ENCODE measurements at places on chromosomes 11 and 22.
A peak's percentile ranks its signal among the peaks of the same experiment; 100 is the strongest.

DNA sequence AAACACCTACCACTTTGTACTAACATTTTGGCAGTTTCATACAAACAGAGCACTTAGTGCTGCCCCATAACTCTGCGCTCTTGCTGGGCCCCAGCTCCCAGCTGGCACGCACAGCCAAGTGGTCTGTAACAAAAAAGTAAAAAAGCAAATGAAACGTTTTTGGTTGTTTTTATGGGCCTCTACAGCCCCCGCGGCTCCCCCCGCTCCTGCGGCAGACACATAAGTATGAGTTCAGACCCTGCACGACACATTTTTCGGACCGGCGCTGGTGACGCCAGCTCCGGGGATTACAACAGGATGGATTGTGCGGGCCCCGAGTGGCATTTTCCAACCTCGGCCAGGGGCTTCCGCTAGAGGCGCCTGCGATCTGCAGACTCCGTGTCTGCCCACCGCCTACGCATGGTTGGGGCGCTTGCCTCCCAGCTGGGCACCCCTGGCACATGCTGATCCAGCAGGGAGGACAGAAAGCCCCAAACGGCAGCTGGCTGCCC lies 418.2 kb downstream of the SOX6 start:
- DNase-seq = no peak

GRCh38 chr22:28246397-28246796 lies 327.3 kb upstream of the PITPNB start:
- DNase-seq = no peak

- no peak for DNase-seq
These were observed 83.6 kb downstream of the PIWIL4 start for GRCh38 chr11:94650756-94651155.

DNA sequence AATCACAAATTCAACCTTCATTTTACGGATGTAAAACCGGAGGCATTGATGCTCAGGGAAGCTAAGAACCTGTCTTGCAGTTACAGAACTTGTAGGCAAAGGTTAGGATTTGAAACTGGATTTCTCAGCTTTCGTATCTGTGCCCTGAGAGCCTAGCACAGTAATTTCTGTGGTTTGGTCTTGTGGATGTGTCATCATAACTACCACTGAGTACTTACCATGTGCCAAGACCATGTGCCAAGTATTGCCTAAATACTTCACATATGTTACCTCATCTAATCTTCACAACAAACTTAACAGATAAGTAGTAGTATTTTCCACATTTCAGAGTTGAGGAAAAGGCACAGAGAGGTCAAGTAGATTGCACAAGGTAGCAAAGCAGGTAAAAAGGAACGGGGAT lies 140.7 kb downstream of the NXPE2 start:
- no peak for DNase-seq

DNA sequence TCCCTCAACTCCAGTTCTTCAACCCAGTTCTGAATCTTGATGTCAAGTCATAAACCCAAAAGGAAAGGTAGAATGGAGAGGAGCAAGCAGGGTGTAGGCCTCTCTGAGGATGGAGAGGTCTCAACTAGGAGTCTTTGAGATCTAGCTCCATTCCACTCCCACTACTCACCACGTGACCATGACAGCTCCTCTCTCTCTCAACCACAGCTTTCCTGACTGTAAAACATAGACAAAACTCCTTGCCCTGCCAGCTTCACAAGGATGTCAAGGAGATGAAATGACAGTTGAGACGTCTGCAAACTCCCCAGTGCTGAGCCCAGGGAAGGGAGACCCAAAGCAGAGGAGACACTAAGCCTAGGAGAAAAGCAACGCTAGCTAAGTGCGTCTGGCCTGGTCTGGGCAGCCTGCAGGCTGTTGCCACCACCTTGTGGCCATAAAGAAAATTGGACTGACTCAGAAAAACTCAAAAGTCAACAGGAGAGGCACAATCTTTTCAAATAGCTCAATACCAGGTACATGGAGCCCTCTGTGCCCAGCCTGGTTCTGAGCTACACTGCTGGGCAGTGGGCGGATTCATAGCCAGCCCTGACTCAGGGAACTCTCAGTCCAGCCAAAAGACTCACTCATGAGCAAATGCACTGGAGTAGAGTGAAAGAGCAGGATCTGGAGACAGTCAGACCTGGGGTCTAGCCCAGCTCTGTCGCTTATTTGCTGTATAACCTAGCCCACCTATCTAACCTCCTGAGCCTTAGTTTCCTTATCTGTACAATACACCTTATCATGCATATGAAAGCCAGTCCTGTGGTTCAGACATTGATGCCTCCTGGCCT lies 3.4 kb downstream of the CLPB start:
- peak; percentile 70 for DNase-seq

- no peak for DNase-seq
These were observed 4.2 kb downstream of the IL17REL start for GRCh38 chr22:50008151-50009040.

- DNase-seq = peak; percentile 91
These were observed 54.7 kb downstream of the FBXO7 start for GRCh38 chr22:32528984-32529982.

GRCh38 chr11:106072804-106073203 lies 4.3 kb downstream of the KBTBD3 start:
- DNase-seq = no peak

GRCh38 chr11:108025387-108026080 lies 16.8 kb downstream of the CUL5 start:
- DNase-seq = no peak

GRCh38 chr11:1791912-1792311 lies 28.2 kb upstream of the CTSD start:
- DNase-seq = no peak

DNA sequence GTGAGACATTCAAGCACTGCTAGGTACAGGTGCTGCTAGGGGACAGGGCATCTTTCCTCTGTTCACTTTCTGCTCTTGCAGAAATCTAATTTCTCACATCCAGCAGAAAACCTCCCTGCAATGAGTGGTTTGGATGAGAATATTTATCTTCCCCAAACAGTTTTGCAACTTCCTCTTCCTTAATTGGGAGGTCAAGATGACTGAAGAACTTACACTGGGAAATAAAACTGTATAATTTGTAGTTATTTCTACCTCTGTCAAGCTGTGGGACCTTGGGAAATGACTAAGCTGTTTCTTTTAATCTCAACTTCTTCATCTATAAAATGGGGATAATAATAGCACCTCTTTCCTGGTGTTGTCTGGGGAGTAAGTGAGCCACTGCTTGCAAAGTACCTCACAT lies 69.8 kb downstream of the PRR5L start:
- DNase-seq = peak; percentile 11

GRCh38 chr22:42857845-42858481 lies 890 bp upstream of the ARFGAP3 start:
- DNase-seq = peak; percentile 15

GRCh38 chr11:76166314-76166713 lies 40.0 kb downstream of the WNT11 start:
- no peak for DNase-seq

GRCh38 chr22:27765706-27766291 lies 35.8 kb downstream of the MN1 start:
- DNase-seq = no peak

DNA sequence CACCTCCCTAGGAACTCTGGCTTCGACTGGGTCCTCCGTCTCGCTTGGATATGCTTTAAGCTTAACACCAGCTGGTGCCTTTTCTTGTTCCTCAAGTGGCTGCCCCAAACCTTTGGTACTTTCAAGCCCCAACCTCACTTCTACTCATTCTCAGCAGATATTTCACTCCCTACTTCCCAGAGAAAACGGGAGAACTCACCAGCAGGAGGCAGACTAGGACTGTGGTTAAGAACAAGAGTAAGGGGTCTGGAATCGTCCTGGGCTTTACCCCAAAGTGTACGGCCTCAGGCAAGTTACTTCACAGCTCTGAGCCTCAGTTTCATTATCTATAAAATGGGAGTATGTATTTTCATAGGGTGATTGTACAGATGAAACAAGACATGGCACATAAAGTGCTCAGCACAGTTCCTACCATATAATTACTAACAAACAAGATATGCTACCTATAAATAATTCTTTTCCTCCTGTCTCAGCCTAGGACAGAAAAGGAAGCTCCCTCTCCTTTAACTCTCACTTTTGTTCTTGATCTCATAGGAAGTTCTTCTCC lies 37.8 kb downstream of the PAMR1 start:
- DNase-seq = no peak

DNA sequence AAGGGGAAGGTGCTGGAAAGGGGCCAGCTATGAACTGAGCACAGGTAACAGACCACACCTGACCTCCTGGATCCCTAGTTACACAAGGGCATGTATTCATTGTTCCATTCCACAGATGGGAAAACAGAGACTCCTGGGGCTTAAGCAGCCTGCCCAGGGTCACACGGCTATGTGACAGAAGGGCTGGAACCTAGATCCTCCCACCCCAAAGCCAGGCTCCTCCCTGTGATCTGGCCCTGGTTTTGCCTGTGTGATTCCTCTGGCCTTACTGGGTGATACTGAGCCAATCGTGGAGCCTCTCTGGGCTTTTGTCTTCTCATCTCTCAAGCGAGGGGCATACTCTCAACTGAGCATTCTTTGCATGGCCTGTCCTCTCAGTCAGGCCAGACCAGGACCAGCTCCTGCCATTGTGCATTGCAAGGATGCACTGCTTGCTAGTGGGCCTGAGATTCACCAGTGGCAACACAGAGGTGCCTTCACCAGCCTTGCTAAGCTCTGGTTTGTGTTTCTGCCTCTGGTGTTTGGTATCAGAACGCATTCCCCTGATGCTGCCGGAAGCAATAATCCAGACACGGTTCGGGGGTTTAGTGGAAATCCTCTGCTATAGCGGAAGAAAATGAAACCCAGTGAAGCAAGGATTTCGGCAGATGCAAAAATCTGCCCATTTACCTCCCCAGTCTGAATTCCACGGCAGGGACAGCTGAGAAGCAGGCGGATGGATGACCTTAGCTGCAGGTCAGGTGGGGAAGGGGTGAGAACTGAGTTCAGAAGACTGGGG lies 226.6 kb downstream of the ST3GAL4 start:
- no peak for DNase-seq

- DNase-seq = no peak
These were observed 21.4 kb upstream of the CDON start for GRCh38 chr11:126083829-126084607.

DNA sequence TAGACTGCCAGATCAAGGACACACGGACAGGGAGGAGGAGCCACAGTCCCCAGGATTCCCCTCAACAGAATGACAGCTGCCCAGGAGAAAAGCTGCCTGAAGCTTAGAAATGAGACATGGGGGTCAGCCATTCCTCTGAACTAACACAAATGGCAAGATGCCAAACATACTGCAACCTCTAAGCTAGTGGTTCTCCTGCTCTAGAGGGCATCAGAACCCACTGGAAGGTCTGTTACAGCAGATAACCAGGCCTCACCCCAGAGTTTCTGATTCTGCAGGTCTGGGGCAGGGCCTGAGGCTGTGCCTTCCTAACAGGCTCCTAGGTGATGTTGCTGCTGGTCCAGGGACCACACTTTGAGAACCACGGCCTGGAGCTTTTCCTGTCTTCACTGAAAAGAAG lies 28.6 kb upstream of the BID start:
- peak; percentile 96 for DNase-seq

DNA sequence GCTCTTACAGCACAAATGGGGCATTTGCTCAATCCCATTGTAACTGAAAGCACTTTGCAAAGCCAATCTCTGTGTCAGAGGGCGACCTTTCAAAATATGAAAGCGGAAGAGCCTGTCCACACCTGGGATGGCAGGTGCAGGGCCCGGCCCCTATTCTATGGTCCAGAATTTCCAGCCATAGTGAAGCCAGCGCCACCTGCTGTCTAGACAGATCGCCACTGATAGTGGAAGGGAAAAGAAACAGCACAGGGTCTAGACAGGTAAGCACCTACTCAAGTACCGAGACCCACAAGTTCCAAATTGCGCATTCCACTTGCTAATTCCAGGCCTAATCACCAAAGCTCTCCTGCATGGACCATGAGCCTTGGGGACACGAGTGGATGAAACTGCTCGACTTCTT lies 141.4 kb downstream of the NTM start:
- peak; percentile 19 for DNase-seq

GRCh38 chr22:30435674-30436126 lies 10.1 kb downstream of the MTFP1 start:
- DNase-seq = peak; percentile 50

All from hematopoietic multipotent progenitor cell treated with erythropoietin and hydrocortisone succinate and interleukin-3 and kit ligand, for 8 days (in vitro differentiated cells).